ENCODE measurements at places on chromosomes 6 and 20.

- DNase-seq = no peak
Measured at GRCh38 chr6:41408982-41409381, 73.6 kb downstream of the NCR2 start.

DNA sequence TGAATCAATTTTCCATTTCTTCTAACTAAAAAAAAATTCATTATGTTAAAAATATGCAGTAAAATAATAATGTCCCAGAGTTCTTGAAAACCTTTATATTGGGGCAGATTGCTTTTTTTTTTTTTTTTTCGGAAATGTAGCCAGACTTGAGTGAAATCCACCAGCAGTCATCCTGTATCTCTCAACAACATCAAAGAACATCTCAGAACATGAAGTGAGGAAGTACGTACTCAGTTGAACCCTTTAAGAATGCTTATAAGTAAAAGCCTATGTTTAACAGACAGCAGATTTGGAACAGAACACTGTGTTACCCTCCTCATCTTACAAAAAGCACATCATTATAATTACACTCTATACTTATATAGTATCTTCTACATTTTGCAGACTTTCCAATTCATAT lies 51.0 kb upstream of the SUPT3H start:
- DNase-seq = no peak

DNA sequence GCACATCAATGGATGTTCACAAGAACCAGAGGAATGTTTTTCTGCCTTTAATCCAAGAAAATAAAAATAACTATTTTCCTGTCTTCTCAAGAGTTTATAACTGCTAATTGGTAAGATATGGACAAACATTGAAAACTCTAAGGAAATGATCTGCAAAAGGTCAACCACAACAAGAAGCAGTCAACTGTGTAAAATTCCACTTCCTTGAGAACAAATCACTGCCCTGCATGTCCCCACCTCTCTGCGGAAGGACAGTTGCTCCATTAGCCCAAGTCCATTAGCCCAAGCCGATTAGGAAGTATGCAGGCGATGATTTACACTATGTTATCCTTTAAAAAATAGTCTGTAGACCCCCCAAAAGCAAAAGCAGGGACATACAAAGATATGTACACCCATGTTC lies 27.6 kb downstream of the SLC22A23 start:
- no peak for DNase-seq

- no peak for DNase-seq
Measured at GRCh38 chr6:156334966-156335365, 442.2 kb upstream of the ARID1B start.

All from CD4-positive, alpha-beta T cell (primary cell).